ENCODE measurements at places on chromosomes 2 and 18.

DNA sequence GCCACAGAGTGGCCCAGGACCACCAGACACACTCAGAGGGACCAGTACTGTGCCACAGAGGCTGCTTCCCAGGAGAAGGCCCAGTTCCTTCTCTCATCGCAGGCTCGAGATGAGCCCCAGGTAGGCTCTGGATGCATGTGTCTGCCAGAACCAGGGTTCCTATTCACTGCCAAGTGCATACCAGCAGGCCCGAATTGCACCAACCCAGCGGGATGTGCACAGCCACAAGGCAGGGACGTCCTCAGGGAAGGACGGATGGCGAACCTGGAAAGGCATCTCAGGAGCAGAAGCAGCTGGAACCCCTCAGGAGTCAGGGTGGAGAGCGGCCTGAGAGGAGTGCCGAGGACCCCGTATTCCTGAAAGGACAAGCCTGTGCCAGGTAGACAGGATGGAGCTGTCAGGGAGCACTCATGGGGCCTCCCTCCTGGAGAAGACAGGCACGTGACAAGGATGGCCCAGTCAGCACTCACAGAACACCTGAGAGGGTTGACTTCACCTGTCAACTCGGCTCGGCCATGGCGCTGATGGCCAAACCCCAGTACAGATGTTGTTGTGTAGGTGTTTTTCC lies 73.7 kb downstream of the PTGR3 start:
- no peak for DNase-seq

DNA sequence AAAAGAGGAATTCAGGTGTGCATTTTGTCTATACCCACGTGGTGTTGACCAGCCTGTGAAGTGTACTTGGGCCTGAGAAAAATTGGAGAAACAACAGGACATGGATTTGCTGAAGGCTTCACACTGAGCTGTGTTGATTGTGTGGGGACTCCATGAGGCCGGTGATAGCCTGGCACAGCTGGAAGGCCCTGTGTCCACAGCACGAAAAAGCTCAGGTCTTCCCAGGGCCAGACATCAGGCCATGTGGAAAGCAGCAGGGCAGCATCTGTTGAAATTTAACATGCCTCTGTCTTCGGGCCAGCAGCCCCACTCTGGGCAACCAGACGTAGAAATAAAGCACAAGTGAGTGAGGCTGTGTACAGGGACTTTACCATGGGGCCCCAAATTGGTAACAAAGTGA lies 84.1 kb downstream of the HS6ST1 start:
- DNase-seq, result no peak

DNA sequence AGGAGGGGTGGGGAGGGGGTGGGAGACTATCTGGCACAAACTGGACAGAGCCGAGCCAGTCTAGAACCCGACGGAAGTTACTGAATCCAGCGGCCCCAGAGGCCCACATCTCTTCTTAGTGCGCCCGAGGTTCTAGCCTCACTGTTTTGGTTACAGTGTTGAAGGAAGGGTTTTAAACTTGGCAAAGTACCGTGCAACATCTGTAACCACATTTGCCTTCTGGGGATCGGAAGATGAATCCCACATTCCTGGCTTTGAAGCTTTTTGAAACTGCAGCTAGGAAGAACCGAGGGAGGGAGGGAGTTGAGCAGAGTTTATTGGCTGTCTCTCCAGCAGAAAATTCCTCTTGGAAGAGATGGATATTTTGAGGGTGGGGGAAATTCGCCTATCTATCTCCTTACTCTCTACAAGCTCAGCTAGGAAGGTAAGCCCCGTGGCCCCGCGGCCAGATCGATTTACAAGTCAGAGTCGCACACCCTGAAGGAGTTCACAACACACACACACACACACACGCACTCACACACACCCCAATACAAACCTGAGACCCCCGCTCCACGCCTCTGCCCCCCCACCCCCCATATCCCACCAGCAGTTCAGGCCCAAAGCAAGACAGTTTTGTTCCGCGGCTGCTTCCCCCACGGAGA lies 1.0 kb downstream of the ACVR1 start:
- peak; percentile 35 for DNase-seq

DNA sequence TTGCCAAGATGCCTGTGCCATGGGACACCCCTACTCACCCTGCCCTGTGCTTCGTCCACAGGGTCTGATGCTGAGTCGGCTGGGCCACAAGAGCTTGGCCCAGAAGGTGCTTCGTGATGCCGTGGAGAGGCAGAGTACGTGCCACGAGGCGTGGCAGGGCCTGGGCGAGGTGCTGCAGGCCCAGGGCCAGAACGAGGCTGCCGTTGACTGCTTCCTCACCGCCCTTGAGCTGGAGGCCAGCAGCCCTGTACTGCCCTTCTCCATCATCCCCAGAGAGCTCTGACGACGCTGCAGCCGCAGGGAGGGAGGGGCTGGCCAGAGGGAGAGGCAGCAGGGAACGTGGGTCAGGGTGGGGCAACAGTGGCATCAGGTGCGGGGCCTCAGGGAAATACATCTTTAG lies 81.5 kb downstream of the STPG4 start:
- no peak for DNase-seq

- no peak for DNase-seq
These were observed 191.5 kb upstream of the PARD3B start for GRCh38 chr2:204353823-204354222.

DNA sequence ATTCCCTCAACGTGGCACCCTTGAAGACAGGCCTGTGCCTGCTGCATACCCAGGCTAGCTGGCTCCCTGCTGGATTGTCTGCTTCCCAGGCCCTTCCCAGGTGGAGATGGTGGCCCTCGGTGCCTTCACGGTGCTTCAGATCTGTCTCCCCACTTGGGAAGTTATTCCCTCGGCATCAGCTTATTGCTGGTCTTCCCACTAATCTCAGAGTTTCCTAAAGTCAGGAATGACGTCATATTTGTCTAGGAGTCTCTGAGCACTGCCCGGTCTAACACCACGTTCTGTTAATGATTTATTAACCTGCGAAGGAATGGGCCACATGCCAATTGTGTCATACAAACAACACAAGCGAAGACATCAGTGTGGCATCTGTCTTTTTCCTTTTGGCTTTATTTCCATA lies 269.8 kb upstream of the ID2 start:
- no peak for DNase-seq

GRCh38 chr2:23230885-23231284 lies 154.1 kb upstream of the KLHL29 start:
- no peak for DNase-seq

DNA sequence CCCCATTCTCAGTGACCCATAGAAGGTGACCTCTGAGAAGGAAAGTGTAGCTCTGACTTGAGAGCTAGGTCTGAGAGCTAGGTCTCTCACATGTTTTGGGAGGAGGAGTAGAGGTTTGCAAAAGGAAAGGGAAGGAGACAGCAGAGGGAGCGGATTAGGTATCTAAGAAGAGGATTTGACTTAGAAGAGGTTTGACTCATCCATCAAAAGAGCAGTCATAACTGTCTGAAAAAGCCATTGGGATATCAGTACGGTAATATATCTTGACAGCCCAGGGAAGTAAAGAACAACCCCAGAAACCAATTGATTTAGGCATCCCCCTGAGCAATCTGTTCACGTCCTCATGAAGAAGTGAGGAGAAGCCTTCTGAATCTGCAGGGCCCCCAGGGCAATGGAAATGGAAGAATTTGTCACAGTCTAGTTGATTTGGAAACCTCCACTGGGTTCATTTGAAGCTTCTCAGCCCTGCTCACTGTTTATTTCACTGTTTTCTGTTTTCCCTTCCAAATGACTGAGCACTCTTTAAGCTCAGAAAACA lies 19.3 kb downstream of the OXER1 start:
- no peak for DNase-seq

DNA sequence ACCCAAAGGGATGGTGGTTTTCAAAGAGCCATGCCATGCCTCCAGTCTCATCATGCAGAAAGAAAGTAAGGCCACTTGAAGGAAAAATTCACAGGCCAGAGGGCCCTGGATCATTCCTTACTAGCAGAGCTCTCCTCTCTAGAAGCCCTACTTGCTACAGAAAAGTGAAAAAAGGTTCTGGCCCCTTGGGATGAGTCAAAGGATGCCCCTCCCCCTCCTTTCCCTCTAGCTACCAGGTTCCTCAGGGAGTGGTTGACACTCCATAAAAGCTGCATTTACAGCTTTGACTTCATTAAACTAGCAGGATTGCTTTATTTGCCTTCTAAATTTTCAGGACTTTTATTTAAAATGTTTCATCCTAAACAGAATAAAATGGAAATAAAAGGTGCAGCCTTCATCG lies 21.2 kb downstream of the OSR1 start:
- DNase-seq, result no peak

GRCh38 chr2:69564604-69565003 lies 78.9 kb downstream of the AAK1 start:
- no peak for DNase-seq

DNA sequence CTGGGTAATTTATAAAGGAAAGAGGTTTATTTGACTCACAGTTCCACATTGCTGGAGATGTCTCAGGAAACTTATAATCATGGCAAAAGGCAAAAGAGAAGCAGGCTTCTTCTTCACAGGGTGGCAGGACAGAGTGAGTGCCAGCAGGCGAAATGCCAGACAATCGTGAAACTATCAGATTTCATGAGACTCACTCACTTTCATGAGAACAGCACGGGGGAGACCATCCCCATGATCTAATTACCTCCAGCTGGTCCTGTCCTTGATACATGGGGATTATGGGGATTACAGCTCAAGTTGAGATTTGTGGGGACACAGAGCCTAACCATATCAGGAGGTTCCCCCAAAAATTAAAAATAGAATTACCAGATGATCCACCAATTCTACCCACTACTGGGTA lies 675.5 kb upstream of the SLC8A1 start:
- no peak for DNase-seq

DNA sequence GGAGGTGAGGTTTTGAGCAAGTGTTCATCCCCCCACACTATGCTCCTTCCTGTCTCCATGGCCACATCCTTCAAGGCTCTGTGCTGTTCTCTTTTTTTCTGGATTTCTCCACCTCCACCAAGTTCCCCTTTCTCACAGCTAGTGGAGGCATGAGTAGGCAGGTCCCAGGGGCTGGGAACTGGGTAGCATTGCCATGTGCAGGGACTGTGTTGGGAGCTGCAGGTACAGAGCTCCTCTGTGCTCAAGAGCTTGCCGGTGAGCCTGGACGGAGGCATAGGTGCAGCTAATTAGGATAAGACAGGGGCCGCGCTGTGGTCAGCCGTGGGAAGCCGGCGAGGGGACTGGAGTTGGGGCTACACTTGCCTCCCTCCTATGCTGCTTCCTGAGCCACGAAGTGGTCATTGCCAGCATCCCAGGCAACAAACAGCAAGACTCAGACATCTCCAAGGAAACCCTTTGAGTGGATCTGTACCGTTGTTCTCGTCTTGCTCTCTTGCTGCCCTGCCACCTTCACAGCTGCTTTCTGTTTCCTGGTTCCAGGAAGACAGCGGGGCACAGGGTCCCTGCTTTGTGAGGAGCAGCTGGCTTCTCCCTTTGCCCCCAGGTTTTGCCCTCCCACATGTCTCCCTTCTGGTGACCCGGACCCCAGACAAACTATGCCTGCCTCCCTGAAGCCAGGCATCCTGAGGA lies 36.9 kb downstream of the ATOH8 start:
- DNase-seq, result no peak

- no peak for DNase-seq
These were observed 13.0 kb downstream of the RND3 start for GRCh38 chr2:150474326-150475074.

DNA sequence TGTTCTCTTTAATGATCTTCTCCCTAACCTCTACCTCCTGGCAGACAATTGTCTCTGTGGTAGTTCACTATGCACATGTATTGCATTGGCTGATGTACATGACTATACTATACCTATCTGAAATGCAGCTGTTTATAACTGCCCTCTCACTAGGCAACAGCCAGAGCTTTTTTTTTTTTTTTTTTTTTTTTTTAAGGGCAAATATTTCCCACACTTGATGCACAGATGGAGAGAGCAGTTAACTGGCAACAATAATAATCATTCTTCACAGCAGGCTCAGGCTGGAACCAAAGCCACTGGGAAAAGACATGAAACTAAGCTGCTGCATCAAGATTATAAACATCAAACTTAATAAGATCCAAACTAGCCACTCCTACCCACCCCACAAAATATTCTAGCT lies 707.7 kb downstream of the LRP1B start:
- DNase-seq, result no peak

DNA sequence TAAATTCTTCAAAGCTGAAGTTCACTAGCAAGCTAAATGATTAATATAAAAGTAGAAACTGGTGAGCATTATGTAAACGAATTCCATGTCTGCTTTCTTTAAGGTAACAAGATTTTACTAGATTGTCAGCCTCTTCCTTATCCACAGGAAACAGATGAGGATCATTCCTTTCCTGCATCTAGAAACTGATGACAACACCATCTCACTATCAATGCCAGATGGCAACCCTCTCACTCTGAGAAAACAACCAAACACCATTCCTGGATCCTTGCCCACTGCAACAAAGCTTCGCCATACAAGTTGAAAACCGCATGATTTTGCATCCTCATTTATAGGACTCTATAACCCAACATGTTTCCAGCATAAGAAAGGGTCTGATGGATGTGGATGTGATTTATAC lies 122.9 kb downstream of the ZNF521 start:
- no peak for DNase-seq

- no peak for DNase-seq
These were observed 21.6 kb upstream of the TEX51 start for GRCh38 chr2:126877041-126877440.

GRCh38 chr2:221283896-221284545 lies 288.1 kb downstream of the EPHA4 start:
- peak; percentile 5 for DNase-seq

DNA sequence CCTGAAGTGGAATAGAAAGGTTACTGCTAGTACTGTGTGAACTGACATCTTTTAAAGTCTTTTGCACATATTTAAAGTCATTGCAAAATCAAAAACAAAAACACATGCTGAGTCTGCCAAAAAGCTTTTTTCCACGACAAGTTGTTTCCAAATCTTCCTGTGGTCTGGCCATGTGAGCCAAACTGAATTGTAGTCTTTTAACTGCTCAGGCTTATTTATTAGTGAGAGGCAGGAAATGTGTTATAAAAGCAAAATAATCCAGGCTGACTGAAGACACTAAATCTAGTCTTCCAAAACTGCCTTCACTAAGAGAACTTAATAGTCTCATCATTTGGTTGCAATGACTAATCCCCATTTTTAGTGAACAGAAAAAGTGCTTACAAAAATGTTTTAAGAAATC lies 2.3 kb downstream of the KRCC1 start:
- no peak for DNase-seq

DNA sequence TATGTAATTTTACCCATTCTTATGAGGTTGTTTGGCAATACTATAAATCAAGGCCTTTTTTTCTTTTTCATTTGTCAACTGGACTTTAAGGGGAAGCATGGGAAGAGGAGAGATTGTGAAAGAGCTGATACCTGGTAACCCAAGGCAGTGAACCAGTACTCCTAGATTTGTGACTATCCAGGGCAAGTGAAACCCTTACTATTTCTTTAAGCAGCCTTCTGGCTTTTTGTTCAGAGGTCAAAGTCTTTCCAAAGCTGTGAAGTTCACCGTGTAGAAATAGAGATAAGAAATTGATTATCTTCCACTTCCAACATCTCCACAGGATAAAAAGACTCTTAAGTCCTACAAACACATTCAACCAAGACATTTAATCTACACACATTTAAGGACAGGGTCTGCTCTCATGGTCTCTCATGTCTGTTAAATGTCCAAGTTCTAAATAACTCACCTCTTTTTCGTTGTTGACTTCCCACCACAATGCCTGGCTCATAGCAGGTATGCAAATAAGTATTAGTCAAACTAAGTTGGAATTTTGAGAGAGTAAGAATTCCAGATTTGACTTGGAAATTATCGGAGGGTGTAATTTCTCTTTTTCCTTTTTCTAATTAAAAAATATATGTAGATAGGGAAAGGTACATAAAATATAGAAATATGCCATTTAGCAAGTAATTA lies 485.8 kb downstream of the STK39 start:
- DNase-seq, result no peak
